Placental epithelial cell (primary cell): ENCODE measurements at places on chromosomes 7 and 10. TPM values are rescaled to one million over a fixed set of nuclear protein-coding genes. Genes with fewer than 3 reads are reported as not detected.

The COBL gene
- total RNA-seq: under 0.01 and 0.11 TPM in 2 replicates

The ADCYAP1R1 gene
- total RNA-seq: not detected in 2 replicates

The CDHR1 gene
- not detected in 2 replicates for total RNA-seq

The CTAGE4 gene
- 4.7 and 10.6 TPM in 2 replicates for total RNA-seq

The SPDYE5 gene
- total RNA-seq: not detected in 2 replicates

The SORBS1 gene
- total RNA-seq: 0.43 and 1.6 TPM in 2 replicates

The SRPK2 gene
- total RNA-seq: 31.6 and 33.4 TPM in 2 replicates

The CALHM1 gene
- total RNA-seq: not detected in 2 replicates

The HOXA2 gene
- 0.65 and 4.7 TPM in 2 replicates for total RNA-seq

The DENND10 gene
- 51.4 and 54.3 TPM in 2 replicates for total RNA-seq

The FAM180A gene
- total RNA-seq: 0.79 and 2.1 TPM in 2 replicates

The VIPR2 gene
- not detected in 2 replicates for total RNA-seq

The DPY19L1 gene
- 43.6 and 61.5 TPM in 2 replicates for total RNA-seq

The SPACDR gene
- total RNA-seq: 0.87 and 1.2 TPM in 2 replicates

The GPR85 gene
- 26.0 and 33.8 TPM in 2 replicates for total RNA-seq

The NRG3 gene
- total RNA-seq: 0.22 and 0.39 TPM in 2 replicates

The ZNF239 gene
- 3.5 and 4.4 TPM in 2 replicates for total RNA-seq

The ATOH7 gene
- total RNA-seq: under 0.01 TPM in 1 of 2 replicates, not detected in the other

The MYO1G gene
- total RNA-seq: 0.33 and 0.39 TPM in 2 replicates

The LRRD1 gene
- under 0.01 and 0.11 TPM in 2 replicates for total RNA-seq
